ENCODE measurements at places on chromosomes 6 and 20.

DNA sequence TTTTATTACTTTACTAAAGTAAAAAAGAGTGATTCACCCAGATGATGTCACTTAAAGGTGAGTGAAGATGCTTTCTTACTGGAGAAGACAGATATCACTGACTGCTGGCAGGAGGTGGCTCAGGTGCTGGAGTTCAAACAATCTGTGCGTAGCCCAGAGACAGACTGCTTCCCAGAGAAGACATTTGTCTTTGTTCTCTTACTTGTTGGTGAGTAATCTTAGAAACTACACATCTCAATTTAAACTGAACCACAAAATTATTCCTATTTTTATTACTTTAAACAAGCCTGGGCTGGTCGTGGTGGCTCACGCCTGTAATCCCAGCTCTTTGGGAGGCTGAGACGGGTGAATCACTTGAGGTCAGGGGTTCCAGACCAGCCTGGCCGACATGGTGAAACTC is 92.2 kb downstream of the CEP162 start:
- no peak for DNase-seq

DNA sequence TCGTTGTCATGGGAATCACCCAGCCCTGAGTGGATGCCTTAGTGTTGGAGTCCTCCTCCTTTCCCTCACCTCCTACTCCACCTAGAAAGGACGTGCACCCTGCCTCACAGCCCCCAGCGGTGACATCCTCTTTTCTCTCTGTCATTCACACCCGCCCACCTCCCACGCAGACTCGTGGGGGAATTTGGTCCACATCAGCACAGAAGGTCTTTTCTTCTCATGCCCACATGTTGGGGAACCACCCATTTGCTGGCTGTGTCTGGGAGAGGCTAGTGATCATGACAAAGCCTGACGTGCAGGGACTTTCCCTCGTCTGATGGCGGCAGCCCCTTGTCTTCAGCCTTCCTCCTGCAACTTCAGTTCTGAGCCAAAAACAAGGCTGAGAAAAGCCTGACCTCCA is 96.0 kb upstream of the CNKSR3 start:
- no peak for DNase-seq

- no peak for DNase-seq
These were observed 296.6 kb upstream of the MANEA start for GRCh38 chr6:95280686-95281273.

- DNase-seq: no peak
These were observed 76.9 kb upstream of the MAFB start for GRCh38 chr20:40765814-40766480.

DNA sequence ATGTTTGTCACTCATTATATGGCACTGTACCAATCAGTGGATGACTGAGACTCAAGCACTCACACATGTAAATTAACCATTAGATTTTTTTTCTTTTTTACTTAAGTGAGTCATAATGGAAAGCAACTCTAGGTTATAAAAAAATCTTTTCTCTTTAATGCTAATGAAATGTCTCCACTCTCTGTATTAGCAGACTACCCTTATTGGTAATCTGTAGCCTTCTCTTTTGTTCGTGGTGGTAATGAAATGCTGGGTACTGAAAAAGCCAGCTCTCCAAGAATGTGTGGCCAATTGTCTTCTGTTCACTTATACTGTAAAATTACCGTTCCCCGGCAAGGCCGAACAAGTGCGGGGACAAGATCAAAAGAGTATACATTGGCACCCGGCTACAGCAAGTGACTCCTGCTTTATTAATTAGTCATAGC is 69.0 kb downstream of the AFG1L start:
- DNase-seq: no peak

- no peak for DNase-seq
These were observed 135.3 kb upstream of the FOXQ1 start for GRCh38 chr6:1176567-1176966.

GRCh38 chr6:6721606-6722005 is 133.1 kb downstream of the LY86 start:
- no peak for DNase-seq

DNA sequence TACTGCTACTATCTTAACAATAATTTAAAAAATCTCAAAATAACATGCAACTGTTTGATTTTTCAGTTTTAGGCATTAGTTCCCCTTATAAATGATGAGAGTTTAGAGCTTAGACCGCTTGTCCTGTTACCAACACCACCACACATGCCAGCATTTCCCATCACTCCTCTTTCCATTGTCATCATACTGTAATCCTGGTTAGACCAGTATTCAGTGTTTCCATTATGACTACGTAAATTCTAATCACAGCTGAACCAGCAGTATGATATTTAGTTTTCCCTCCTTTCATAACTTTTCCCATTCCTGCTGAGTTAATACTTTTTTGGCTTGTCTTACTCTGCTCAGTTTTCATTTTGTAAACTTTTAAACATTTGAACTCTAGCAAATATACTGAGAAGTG is 12.2 kb upstream of the TBC1D20 start:
- no peak for DNase-seq

GRCh38 chr6:145031962-145032361 is 703.4 kb downstream of the EPM2A start:
- DNase-seq: no peak

GRCh38 chr20:41701588-41702348 is 83.6 kb upstream of the CHD6 start:
- no peak for DNase-seq

GRCh38 chr6:89509777-89510281 is 76.9 kb downstream of the ANKRD6 start:
- DNase-seq: no peak
